Subcutaneous preadipocyte (primary cell): ENCODE measurements at places on chromosomes 3 and 15. TPM values are rescaled to one million over a fixed set of nuclear protein-coding genes. Genes with fewer than 3 reads are reported as not detected.

The GREM1 gene
- total RNA-seq: 0.37 and 2.2 TPM in 2 replicates

The LTK gene
- 0.20 TPM in 1 of 2 replicates, not detected in the other for total RNA-seq

The GOLGA6B gene
- not detected in 2 replicates for total RNA-seq

The ADAMTS7 gene
- total RNA-seq: 12.1 and 19.0 TPM in 2 replicates

The SEMA3G gene
- total RNA-seq: 0.20 TPM in 1 of 2 replicates, not detected in the other

The GRAMD1C gene
- 0.73 and 1.8 TPM in 2 replicates for total RNA-seq

The CACNA2D2 gene
- total RNA-seq: not detected in 2 replicates

The FAM3D gene
- not detected in 2 replicates for total RNA-seq

The GOLGA6L7 gene
- total RNA-seq: not detected in 2 replicates

The PIF1 gene
- 13.2 and 16.4 TPM in 2 replicates for total RNA-seq

The PLSCR1 gene
- 36.4 and 40.3 TPM in 2 replicates for total RNA-seq

The CBLB gene
- total RNA-seq: 28.9 and 45.2 TPM in 2 replicates

The GCNT3 gene
- total RNA-seq: 0.37 and 0.39 TPM in 2 replicates

The C3orf18 gene
- total RNA-seq: 7.2 and 8.5 TPM in 2 replicates

The ISLR2 gene
- not detected in 2 replicates for total RNA-seq

The PDIA5 gene
- total RNA-seq: 32.0 and 37.5 TPM in 2 replicates

The C3orf49 gene
- not detected in 2 replicates for total RNA-seq

The TMEM158 gene
- 26.8 and 35.0 TPM in 2 replicates for total RNA-seq

The ZNF197 gene
- 9.9 and 12.3 TPM in 2 replicates for total RNA-seq

The SH2D7 gene
- not detected in 2 replicates for total RNA-seq

The GOLGA8R gene
- total RNA-seq: 1.1 and 1.2 TPM in 2 replicates

The UROC1 gene
- not detected in 2 replicates for total RNA-seq

The C3orf85 gene
- not detected in 2 replicates for total RNA-seq

The SLC22A14 gene
- total RNA-seq: 0.20 and 1.5 TPM in 2 replicates

The ECE2 gene
- total RNA-seq: not detected in 2 replicates

The CPLX3 gene
- total RNA-seq: not detected in 2 replicates

The TXNRD3 gene
- total RNA-seq: 7.4 and 8.5 TPM in 2 replicates

The FETUB gene
- total RNA-seq: not detected in 2 replicates

The DUOXA2 gene
- not detected in 2 replicates for total RNA-seq

The RTP1 gene
- total RNA-seq: not detected in 2 replicates

The ZNF660 gene
- total RNA-seq: 0.20 and 1.8 TPM in 2 replicates

The CCDC39 gene
- total RNA-seq: under 0.01 TPM in 1 of 2 replicates, not detected in the other

The XYLB gene
- 7.7 and 13.9 TPM in 2 replicates for total RNA-seq

The EAF1 gene
- total RNA-seq: 18.2 and 18.4 TPM in 2 replicates

The ABHD17C gene
- 4.4 and 4.7 TPM in 2 replicates for total RNA-seq

The FEM1B gene
- 51.8 and 68.2 TPM in 2 replicates for total RNA-seq

The GPR62 gene
- total RNA-seq: 0.20 TPM in 1 of 2 replicates, not detected in the other

The RAMAC gene
- 15.8 and 17.8 TPM in 2 replicates for total RNA-seq

The PHLDB2 gene
- total RNA-seq: 32.6 and 47.8 TPM in 2 replicates

The GOLGA8Q gene
- 0.20 and 1.1 TPM in 2 replicates for total RNA-seq

The ADGRG7 gene
- total RNA-seq: not detected in 2 replicates

The SLC9C1 gene
- total RNA-seq: under 0.01 TPM in 1 of 2 replicates, not detected in the other

The GAP43 gene
- 0.39 and 0.73 TPM in 2 replicates for total RNA-seq

The SAXO2 gene
- 0.78 and 1.8 TPM in 2 replicates for total RNA-seq

The STRA6 gene
- not detected in 2 replicates for total RNA-seq

The TPRA1 gene
- total RNA-seq: 29.5 and 29.8 TPM in 2 replicates

The C15orf39 gene
- 5.9 and 8.0 TPM in 2 replicates for total RNA-seq

The CEP19 gene
- total RNA-seq: 2.2 and 3.5 TPM in 2 replicates

The RBSN gene
- 14.3 and 21.1 TPM in 2 replicates for total RNA-seq

The TMC3 gene
- total RNA-seq: not detected in 2 replicates

The USP50 gene
- 0.39 TPM in 1 of 2 replicates, not detected in the other for total RNA-seq

The PLA2G4D gene
- not detected in 2 replicates for total RNA-seq

The TMCO5A gene
- total RNA-seq: not detected in 2 replicates

The SLC35A5 gene
- total RNA-seq: 27.6 and 28.3 TPM in 2 replicates
